ENCODE measurements at places on chromosomes 13 and 19.

- no peak for DNase-seq
Measured at GRCh38 chr19:46372901-46373490, 26.1 kb downstream of the PPP5C start.

DNA sequence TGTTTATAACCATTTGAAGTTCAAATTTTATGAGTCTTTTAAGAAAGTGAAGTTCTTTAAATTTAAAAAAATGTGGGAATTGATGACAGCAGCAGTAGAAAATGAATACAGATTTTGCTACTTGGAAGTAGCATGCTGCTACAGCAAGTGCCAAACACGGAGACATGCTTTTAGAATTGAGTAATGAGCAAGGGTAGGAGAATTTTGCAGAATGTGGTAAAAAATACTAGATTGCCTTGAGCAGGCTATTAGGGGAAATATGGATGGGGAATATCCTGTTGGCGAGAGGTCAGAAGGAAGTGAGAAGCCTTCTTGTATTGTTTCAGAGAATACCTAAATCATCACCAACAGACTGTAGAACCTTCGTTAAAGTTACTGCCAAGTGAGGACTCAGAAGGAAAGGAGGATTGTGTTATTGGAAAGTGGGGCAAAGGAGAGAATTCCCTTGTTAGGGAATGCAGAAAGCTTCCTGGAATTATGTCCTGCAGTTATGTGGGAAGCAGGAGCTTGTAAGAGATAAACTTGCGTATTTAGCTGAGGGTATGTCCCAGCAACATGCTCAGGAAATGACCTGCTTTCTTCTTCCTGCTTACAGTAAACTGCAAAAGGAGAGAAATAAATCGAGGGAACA is 32.4 kb upstream of the OXGR1 start:
- no peak for DNase-seq

DNA sequence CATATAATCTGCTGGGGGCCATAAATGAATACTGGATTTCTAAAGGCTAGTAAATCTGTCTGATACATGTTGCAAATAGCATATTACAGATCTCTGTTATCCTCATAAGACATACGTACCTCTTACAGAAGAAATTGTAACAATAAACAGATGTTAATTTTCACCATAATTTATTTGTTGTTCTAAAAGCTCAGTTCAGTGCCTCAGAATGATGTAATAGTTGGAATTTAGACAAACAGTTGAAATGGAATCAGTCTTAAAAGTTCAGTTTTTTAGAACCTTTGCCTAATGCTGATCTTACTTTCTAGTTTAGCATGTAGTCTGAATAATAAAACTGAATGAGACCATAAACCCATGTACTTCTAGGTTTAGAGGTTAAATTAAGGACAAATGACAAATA is 43.1 kb downstream of the B3GLCT start:
- DNase-seq, result no peak

- no peak for DNase-seq
Measured at GRCh38 chr13:101394605-101395004, 21.7 kb downstream of the NALCN start.

DNA sequence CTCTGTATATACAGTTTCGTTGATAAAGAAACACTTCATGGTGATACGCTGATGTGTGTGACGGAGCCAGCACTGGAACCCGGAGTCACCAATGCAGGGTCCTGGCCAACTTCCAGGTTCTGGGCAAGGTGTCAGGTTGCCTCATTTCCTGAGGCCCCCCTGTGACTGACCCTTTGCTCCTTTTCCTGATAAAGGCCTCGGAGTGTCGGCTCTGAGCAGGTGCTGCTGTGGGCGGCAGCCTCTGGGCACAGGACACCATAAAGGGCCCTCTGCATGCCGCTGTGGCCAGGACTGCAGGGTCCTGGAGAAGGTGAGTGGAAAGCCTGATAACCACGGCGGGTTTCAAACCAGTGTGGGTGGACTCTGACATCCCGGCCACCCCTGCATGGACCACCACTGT is 17.3 kb upstream of the MYDGF start:
- no peak for DNase-seq

- no peak for DNase-seq
Measured at GRCh38 chr19:3698386-3698950, 1.8 kb downstream of the PIP5K1C start.

- no peak for DNase-seq
Measured at GRCh38 chr19:7527516-7528191, 5.2 kb downstream of the MCOLN1 start.

- DNase-seq, result no peak
Measured at GRCh38 chr13:75393839-75394520, 88.0 kb downstream of the TBC1D4 start.

DNA sequence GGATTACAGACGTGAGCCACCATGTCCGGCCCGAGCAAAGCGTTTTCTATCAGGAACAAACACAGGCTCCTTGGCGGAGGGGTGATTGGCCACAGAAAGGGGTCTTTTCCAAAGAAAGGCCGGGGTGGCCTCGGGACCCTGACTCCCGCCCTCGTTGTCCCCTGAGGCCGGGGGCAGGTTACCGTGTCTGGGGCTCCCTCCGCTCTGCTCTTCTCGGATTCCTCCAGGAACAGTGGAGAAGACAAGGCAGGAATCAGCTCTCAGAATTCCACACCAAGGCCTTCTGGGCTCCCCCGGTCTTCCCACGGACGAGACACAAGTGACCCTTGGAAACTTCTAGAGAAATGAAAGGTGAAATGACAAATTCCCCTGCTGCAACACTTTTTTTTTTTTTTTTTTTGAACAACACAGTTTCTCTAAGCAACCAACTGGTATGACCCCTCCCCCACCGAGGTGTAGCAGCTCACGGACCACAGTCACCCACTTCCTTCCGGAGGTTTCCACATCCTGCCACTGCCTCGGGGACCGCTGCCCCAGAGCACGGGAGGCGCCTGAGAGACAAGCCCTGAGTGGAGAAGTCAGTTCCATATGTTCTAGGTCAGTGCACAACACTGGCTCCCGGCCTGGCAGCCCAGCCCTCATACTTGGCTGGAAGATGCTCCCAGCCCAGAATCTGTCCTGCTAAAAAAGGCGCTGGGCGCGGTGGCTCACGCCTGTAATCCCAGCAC is 11.0 kb downstream of the MOB3A start:
- no peak for DNase-seq

GRCh38 chr13:71255633-71256032 is 611.4 kb downstream of the DACH1 start:
- no peak for DNase-seq

- no peak for DNase-seq
Measured at GRCh38 chr19:48492925-48493717, 18.5 kb downstream of the LMTK3 start.

DNA sequence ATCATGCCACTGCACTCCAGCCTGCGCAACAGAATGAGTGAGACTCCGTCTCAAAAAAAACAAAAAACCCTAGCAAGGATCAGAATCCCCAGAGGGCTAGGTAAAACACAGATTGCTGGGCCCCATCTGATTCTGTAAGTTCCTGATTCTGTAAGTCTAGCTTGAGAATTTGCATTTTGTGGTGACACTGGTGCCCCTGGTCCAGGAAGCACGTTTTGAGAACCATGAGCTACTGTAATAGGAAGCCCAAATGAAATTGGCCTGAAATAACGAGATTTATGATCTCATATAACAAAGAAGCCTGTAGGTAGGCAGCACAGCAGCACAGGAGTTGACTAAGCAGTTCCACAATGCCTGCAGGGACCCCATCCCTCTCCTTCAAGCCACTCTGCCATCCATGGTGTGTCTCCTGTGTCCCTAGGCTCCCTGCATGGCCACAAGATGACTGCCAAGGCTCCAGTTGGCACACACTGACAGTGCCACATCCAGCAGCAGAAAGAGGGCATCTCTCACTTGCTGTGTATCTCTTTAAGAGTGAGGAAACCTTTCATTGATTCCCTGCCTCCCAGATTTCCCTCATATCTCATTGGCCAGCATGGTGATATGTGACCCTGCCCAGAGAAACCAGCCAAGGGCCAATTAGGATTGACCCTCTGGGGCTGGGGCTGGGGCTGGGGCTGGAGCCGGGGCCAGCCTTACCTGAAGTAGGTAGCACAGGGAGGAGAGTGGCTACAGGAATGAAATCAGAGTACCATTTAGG is 21.7 kb downstream of the SIPA1L3 start:
- no peak for DNase-seq

DNA sequence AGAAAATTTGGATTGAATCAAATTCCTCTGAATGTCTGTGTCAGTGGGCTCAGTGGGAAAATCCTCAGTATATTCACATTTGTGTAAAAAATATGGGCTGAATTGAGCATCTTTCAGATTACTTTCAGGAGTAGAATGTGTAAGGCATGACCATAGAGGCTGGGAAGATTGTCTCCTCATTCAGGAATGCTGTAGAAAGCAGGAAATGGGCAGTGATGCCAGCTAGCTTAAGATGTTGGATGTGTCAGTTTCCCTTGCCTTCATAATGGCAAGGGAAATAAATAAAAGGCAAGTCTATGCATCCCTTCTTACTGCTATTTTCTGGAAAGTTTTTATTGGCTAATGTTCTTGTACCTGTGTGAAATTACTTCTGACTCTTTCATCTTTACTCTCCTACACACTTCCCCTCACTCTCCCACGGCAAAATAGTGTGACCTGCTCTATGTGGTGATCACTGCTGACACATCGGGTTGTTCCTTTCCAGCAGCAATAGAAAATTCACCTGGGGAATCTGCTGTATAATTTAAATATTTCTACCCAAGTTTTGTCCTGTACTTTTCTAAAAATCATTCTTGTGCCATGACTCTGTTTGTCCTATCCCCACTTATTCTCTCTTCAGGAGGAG is 103.2 kb downstream of the LMO7 start:
- no peak for DNase-seq

DNA sequence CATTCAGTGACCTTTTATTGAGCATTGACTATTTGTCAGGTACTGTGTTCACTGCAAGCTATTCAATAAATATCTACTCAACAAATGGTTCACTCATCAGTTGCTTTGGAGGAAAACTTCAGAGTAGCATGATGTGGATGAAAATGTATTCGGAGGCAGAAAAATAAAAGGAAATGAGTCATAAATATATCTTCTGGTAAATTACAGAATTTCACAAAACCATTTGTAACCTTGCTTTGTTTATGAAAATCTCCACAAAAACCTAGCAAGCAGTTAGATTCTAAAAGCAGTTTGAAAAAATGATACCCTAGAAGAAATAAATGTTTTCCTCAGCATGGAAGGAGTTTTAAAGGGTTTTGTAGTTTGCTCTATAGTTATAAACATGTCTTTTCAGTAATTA is 399.6 kb downstream of the LMO7 start:
- DNase-seq, result no peak

GRCh38 chr13:108549934-108550333 is 79.5 kb upstream of the MYO16 start:
- no peak for DNase-seq

DNA sequence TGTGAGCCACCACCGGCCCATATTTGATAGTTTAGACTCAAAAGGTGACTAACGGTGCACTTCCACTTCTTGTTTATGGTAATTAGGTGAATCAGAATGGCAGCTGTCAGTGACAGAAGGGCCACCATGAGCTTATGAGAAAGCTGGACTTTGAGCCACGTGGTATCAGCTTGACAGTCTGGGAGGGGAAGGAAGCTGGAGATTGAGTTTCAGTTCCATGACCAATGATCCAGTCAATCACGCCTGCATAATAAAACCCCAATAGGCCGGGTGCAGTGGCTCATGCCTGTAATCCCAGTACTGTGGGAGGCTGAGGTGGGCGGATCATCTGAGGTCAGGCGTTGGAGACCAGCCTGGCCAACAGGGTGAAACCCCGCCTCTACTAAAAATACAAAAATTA is 8.2 kb downstream of the EID2B start:
- no peak for DNase-seq

GRCh38 chr19:10685210-10685609 is 16.0 kb upstream of the QTRT1 start:
- no peak for DNase-seq

DNA sequence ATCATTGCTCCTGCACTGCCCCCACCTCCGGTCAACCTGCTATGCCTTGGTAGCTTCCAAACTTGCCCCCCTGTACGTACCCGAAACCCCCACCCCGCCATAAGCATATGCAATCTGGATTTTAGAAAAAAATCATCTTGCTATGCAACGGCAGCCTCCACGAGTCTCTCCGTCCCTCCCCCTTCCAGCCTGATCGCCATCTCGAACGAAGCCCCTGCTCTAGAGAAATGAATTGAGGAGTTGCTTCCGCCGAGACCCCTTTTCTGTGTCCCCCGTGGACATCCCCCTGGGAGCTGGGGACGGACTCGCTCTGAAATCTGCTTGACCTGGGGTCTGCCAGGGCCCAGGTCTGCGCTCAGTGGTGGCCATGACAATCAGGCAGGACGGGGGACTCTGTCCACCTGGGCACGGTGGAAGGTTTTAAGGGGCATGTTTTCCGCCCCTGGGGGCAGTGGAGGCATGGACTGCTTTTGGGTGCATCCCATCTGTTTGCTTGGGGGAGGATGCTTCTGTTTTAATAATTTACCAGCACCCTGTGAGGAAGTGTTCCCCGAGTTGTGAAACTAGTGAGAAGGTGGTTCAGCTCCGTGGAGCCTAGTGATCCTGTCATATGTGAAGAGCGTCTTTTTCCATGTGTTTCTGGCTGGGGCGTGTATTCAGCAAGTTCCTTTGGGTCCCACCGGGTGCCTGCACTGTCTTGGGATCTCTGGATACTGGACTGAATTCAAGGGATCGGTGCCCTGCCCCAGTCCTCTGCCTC is 1.0 kb downstream of the KDM4B start:
- no peak for DNase-seq

- no peak for DNase-seq
Measured at GRCh38 chr13:59415498-59415897, 748.2 kb downstream of the DIAPH3 start.

DNA sequence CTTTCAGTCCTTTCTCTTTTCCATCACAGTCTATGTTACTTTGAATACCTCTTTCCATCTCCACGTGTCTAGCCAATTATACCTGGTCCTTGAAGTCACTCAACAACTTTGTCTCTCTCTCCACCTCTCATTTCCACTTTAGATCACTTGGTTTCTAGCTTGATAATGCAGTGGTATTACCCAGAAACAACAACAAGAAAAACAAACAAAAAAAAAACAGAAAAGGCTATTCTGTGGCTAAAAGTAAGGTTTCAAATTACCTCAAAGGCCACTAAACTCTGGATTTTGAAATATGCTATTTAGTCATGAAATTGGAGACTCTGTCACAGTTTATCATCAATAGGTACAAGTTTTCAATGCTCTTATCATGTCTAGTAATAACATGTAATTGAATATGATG is 184.8 kb downstream of the PCDH9 start:
- DNase-seq, result no peak

DNA sequence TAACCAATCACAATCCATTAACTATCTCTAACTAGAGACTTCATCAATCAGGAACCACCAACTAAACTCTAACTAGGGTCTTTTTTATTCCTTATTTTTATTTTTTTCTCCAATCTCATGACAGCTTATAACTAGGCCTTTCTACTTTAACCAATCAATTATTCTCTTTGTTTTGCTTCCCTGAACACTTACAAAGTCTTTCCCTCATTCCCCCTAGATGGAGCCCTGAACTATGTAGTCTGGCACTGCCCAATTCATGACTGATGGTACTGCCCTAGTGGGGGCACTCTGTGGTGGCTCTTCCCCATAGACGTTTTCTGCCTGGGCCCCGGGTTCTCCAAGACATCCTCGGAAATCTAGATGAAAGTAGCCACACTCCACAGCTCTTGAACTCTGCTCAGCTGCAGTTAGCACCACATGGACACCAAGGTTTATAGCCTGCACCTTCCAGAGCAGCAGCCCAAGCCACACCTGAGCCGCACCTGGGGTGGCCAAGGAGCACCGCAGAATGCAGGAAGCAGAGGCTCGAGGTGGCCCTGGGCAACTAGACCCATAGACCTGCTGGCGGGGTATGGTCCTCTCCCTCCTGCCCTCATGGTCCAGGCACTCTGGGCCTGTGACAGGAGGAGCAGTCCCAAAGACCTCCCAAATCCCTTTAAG is 6.6 kb downstream of the ATP7B start:
- no peak for DNase-seq
